ENCODE measurements at places on chromosomes 4 and X. TPM values are rescaled to one million over a fixed set of nuclear protein-coding genes. Genes with fewer than 3 reads are reported as not detected.

Gene RNF150
- total RNA-seq = 0.30 TPM

Gene NR3C2
- not detected for total RNA-seq

Gene RAB41
- total RNA-seq = not detected

Gene MAOB
- total RNA-seq = 0.25 TPM

Gene TNIP2
- total RNA-seq = 49.4 TPM

Gene CLCN4
- total RNA-seq = 3.6 TPM

Gene EREG
- 28.3 TPM for total RNA-seq

Gene GUCY1A1
- total RNA-seq = not detected

Gene SCOC
- total RNA-seq = 36.7 TPM

Gene VEGFD
- total RNA-seq = 0.27 TPM

Gene RRH
- 0.12 TPM for total RNA-seq

Gene SERPINA7
- not detected for total RNA-seq

Gene ODAPH
- not detected for total RNA-seq

Gene UBA6
- 14.9 TPM for total RNA-seq

Gene MAGED4
- 11.6 TPM for total RNA-seq

Gene BRS3
- not detected for total RNA-seq

Gene PF4V1
- total RNA-seq = not detected

Gene LRP2BP
- total RNA-seq = 0.14 TPM

Gene SPANXN4
- not detected for total RNA-seq

Gene DRD5
- not detected for total RNA-seq

Gene DGAT2L6
- total RNA-seq = not detected

Gene PLP2
- 423 TPM for total RNA-seq

Gene DIPK2B
- total RNA-seq = not detected

Gene ANXA3
- 66.5 TPM for total RNA-seq

Gene GC
- total RNA-seq = not detected

Gene ZNF630
- total RNA-seq = 0.22 TPM

Gene TMPRSS11F
- total RNA-seq = not detected

Gene INPP4B
- total RNA-seq = 5.6 TPM

Gene F8A2
- total RNA-seq = not detected

Gene PCYT1B
- not detected for total RNA-seq

Gene RTL5
- 2.1 TPM for total RNA-seq

Gene RAI2
- total RNA-seq = 0.13 TPM

Gene PPBP
- 0.38 TPM for total RNA-seq

Gene PNMA6A
- 4.5 TPM for total RNA-seq

Gene UGT2B11
- 0.21 TPM for total RNA-seq

Gene RASSF6
- total RNA-seq = 1.1 TPM

Gene CAPN6
- total RNA-seq = not detected

Gene HSD17B11
- total RNA-seq = 59.8 TPM

Gene IL2
- total RNA-seq = not detected

Gene CPLX1
- 0.44 TPM for total RNA-seq

Gene GPR82
- not detected for total RNA-seq

Gene TSPAN6
- total RNA-seq = 42.8 TPM

Gene EDA2R
- total RNA-seq = 13.5 TPM

Gene BANK1
- total RNA-seq = 1.1 TPM

Gene GNRHR
- not detected for total RNA-seq

Gene OGT
- 24.6 TPM for total RNA-seq

Gene CENPVL1
- not detected for total RNA-seq

Gene RPGR
- 12.0 TPM for total RNA-seq

Gene COX7B2
- total RNA-seq = not detected

Gene ZNF732
- total RNA-seq = not detected

Gene KIT
- total RNA-seq = not detected

Gene SYTL4
- 3.8 TPM for total RNA-seq

All from A549 treated with GW870086 at 1 μM for 4 hours (cell line).